ENCODE measurements at places on chromosomes 2 and 18.
A peak's percentile ranks its signal among the peaks of the same experiment; 100 is the strongest.

DNA sequence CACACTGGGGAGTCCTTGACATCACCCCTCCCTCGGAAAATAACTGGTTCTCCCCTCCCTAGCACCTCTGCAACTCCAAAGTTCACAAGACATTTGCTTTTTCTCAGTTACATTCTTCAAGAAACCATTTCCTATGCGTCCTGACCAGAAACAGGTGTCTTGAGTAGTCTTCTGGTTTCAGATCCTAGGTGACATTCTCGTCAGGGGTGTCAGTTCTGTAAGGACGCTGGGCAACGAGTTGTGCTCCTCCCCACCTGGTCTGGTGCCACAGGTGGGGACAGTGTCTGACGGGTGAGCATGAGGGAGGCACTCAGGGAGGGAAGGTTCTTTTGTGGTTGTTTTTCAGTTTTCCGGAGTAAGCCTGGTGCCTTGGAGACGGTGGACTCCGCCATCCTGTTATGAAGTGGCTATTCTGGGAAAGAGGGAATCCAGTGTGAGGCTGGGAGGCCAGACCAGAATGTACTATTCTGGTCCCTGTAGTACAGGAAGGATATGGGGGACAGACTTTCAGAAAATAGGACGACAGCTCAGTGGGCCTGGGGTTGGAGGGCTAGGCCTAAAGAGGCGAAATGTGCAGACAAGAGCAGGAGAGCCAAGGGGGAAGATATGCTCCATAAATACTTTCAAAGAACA is 50.6 kb downstream of the EPAS1 start:
- no peak for DNase-seq

DNA sequence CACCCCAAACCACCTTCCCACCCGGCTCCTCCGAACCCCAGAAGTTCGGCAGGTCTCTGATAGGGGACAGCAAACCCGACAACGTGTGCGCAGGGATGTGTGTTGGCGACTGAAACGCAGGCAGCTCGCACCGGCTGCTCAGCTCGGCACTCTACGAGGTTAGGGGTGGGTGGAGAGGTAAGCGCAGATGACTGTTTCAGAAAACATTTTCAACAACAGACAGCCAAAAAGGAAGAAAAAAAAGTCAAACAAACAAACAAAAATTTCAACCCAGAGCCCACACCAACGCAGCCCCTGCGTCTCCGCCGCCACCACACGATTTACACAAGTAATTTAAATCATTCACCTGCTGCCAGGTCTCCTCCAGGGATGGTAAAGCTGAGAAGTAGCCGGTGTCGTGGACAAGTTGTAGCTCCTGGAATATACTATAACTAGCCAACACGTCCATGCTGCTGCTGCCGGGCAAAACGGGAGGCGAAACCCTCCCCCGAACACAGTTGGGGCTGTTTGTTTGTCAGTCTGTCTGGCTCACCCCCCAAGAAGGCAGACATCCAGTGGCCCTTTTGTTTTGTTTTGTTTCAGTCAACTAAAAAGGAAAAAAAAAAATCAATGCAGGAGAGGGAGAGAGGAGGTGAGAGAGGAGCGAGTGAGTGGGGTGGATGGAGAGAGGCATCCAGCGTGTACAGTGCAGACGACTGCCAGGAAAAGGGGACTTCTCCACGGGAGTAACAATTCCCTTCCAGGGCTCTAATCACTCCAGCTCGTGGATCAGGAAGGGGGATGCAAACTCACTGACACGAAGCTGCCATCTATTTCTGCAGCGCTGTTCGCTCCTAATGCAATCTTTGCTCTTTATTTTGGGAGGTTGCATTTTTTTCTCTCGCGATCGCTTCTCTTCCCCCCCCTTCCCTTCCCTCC is at the start of gene KLF7:
Gene KLF7, minus strand, starts transcription at position 828 of the 918 bp plus-strand sequence. Its CDS starts 380 bp downstream, at position 448.
- peak; percentile 77 for DNase-seq

DNA sequence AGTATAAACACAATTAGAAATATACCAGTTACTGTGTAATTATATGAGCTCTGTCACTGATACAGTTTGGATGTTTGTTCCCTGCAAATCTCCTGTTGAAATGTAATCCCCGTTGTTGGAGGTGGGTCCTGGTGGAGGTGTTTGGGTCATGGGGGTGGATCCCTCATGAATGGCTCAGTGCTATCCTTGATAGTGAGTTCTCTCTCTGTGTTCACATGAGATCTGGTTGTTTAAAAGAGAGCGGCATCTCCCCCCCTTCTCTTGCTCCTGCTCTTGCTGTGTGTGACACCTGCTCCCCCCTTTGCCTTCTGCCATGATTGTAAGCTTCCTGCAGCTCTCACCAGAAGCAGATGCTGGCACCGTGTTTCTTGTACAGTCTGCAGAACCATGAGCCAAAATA is 24.1 kb downstream of the MTX2 start:
- no peak for DNase-seq

DNA sequence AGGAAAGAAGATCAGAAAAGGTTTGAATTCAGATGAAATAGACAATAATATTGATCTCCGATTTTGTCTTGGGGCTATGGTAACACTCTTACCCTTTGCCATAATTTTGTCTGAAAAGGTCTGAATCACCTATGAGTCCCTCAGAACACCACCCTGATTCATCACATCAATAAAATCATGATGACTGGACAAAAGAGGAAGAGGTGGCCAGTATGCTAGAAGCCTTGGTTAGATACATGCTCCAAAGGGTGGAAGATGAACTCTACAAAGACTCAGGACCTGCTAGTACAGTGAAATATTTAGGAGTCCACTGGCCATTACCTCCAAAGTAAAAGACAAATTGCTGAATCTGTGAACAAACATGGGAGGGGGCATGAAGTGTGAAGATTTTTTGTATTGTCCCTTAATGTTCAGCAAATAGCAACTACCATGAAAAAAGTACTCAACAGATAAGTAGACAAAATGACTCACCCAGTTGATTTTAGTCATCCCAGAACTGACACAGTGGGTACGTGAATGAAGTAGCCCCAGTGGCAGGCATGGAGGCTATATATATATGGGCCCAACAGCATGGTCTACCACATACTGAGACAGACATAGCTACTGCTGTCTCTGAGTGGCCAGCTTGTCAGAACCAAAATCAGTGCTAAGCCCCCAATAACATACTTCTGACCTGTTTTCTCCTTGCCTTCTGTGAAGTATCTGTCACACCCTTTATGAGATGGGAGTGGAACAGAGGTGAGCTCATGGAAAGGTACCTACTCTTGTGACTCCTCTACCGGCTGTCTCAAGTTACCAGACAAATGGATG is 36.5 kb upstream of the GLS start:
- DNase-seq: peak; percentile 74

DNA sequence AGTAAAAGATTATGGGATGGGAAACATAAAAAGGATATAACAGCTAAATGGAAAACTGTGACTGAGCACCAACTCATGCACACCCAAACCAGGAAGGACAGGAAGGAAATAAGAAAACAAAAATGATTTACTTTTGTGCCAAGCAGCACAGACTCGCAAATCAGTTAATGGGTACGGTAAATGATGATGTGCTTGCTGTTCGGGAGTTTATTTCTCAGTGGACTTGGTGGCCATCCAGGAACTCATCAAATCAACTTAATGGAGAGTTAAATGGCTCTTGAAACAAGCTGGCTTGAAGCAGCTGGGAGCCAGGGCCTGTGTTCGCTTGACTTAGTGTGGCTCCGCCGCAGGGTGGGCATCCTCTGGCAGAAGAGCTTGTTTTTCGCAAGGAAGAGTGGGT is 36.2 kb downstream of the MTCL1 start:
- no peak for DNase-seq

GRCh38 chr2:30404319-30405259 is 42.5 kb upstream of the LCLAT1 start:
- DNase-seq: no peak

GRCh38 chr2:67997528-67997900 is 65.3 kb downstream of the C1D start:
- DNase-seq: no peak

DNA sequence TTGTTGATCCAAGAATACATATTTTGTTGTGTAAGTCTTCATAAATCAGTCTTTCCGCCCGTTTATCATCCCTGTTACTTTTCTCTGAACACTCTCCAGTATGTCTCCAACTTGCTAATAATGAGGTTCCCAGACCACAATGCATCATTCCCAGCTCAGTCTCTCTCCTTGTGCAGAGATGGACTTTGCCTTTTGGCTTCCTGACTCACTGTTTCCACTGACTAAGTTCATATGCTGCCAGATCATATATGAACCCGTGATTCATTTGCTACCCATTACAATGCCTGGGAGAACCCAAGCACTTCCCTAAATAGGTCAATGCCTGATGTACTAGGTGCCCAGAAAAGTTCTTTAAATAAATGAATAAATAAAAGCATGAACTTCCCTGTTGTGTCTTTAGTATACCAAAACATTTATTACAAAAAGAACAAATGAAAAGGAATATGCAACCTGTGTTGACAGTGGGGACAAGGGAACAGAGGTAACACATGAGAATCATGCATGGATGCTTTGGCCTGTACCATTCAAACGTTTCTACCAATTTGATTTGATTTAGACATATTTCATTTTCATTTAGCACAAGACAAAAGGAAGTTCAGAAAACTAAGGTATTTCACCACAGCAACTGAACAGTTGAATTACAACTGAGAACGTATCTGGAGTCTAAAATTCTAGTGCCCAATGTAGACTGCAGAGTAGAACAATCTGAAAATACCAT is 215.4 kb upstream of the HNRNPA3 start:
- DNase-seq: peak; percentile 43

DNA sequence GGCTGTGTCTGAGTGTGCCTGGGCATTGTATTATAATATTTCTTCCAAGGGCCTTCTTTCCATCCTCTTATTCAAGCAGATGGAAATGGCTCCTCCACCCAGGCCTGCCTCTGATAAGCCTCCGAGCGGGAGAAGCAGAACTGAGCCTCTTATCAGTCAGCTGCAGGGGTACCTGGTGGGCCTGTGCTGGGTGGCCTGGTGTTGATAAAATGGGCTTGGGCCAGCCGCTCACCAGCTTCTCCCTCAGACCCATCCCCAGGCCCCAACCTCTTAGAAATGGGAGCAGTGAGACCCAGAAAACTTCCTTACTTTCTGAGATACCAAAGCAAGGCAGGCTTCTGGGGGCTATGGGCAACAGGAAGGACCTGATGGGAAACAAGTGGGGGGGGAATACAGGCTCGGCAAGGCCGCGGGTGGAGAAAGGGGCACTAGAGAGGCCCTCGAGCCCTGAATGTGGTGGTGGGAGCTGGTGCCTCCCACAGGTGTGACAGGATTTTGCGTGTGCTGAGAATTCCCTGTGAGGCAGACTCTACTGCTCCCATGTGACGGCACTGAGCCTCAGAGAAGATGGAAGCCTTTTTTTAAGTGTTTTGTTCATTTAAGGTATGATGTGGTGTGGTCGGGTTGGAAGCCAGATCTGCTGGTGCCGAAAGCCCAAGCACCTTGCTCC is 18.3 kb downstream of the GYPC start:
- no peak for DNase-seq

- DNase-seq: no peak
These were observed 149.4 kb downstream of the EPHA4 start for GRCh38 chr2:221422516-221423209.

DNA sequence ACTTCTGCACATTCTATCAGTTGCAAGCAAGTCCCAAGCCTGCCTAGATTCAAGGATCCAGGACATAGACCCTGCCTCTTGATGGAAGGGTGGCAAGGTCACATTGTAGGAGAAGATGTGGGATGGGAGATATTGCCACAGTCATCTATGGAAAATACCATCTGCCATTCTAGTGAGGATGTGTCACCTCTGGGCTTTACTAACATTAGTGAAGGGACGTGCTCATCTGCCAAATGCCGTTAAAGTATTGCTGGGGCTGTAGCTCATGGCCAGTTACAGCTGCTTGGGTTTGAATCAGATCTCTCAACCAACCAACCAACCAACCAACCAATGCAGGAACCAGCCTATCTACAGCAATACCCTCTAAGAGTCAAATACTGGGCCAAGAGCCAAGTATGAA is 49.0 kb downstream of the E2F6 start:
- no peak for DNase-seq

DNA sequence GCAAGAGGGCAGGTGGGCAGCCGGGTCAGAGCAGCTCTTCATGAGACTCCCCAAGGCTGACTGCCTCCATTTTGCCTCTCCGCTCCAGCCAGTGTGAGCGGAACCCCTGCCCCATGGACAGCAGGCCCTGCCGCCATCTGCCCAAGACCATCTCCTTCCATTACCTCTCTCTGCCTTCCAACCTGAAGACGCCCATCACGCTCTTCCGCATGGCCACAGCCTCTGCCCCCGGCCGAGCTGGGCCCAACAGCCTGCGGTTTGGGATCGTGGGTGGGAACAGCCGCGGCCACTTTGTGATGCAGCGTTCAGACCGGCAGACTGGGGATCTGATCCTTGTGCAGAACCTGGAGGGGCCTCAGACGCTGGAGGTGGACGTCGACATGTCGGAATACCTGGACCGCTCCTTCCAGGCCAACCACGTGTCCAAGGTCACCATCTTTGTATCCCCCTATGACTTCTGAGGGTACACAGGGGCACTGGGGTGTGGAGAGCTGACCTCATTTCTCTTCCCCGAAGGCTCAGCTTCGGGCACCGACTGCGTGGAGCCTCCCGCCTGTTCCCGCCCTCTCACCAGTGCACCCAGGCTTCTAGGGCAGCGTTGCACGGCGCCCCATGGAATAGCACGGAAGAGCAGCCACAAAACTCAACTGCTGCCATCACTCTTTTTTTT is 49.0 kb downstream of the FBLN7 start:
- peak; percentile 50 for DNase-seq

GRCh38 chr2:54528311-54528955 is 72.3 kb downstream of the SPTBN1 start:
- DNase-seq: no peak

GRCh38 chr2:20507166-20507692 is 60.4 kb downstream of the RHOB start:
- DNase-seq: peak; percentile 33

- no peak for DNase-seq
These were observed 983 bp downstream of the MTX2 start for GRCh38 chr2:176270100-176270750.

- no peak for DNase-seq
These were observed 3.0 kb upstream of the GAREM2 start for GRCh38 chr2:26169681-26170414.

- DNase-seq: no peak
These were observed 6.2 kb downstream of the MBD2 start for GRCh38 chr18:54218299-54218698.

GRCh38 chr2:85096616-85097015 is 36.6 kb upstream of the TCF7L1 start:
- DNase-seq: no peak

Measured in activated CD4-positive, alpha-beta T cell treated with anti-CD3 and anti-CD28 coated beads for 36 hours (primary cell).